Sigmoid colon (tissue), 7 donors: ENCODE measurements at places on chromosomes 4 and X. TPM values are rescaled to one million over a fixed set of nuclear protein-coding genes. Genes with fewer than 3 reads are reported as not detected.

FAT4 gene
- 62.8 TPM for total RNA-seq

DNA sequence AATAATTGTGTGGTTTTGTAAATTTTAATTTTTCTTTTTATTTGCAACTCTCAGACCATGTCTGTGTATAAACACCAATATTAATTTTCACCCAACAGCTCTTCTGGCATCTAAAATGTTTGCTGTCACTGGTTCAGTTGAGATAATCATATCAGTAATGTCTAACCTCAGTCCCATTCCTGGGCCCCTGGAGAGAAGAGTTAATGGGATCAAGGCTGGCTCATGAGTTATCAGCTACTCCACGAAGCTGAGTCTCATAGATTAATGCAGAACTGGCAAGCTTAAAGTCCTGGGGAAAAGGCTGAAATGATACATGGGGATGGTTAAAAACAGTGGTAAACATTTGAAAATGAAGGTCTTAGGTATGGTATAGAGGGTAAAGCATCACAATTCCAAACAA is 28.4 kb upstream of the TSPAN5 start:
- no peaks in the 10 kb centered on the region for H3K4me1 ChIP-seq
- no peak overlapping the region for H3K27ac ChIP-seq
- H3K4me3 ChIP-seq = no peak overlapping the region
- no peaks in the 10 kb centered on the region for H3K27me3 ChIP-seq
- H3K36me3 ChIP-seq = no peaks in the 10 kb centered on the region

DNA sequence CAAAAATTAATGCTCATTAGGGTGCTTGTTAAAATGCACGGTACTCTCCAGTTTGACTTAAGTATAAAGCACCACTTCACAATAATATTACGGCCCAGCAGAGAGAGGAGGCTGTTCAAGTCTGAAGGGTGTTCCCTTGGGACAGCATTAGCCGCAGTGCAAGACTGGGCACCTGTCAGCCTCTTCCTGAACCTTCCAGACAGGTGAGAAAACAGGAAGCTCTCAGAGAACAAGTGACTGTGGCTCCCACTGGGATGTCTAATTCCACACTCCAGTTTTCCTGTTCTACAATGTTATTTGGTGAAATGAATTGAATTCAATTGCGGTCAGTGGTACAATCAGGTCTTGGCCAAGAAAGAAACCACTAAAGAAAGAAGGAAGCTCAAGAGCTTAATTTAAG is 414.4 kb downstream of the SMARCA1 start:
- no peak overlapping the region for H3K4me3 ChIP-seq
- no peaks in the 10 kb centered on the region for H3K36me3 ChIP-seq
- no peak for DNase-seq
- H3K4me1 ChIP-seq = no peaks in the 10 kb centered on the region
- H3K27ac ChIP-seq = no peak overlapping the region

DNA sequence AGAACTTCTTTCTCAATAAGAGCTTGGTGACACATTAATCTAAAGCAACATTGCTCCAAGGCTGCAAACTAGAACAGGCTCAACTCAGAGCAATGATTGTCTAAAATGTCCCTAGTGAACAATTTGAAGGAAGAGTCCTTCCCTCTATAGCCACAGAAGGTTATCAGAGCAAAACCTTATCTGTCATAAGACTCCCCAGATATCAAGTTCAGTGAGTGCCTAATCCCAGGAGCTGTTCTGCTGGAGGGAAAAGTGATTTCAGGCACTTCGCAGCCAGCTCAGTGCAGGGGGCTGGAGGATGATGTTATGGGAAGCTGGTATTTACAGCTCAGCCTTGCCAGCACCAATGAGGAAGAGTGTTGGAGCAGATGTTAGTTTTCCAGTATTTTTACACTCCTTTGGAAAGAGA is 497.5 kb downstream of the INPP4B start:
- H3K4me3 ChIP-seq = no peak overlapping the region
- no peak overlapping the region for H3K27ac ChIP-seq
- H3K4me1 ChIP-seq = peaks cover 19% of the 10 kb centered on the region
- no peak for DNase-seq
- no peaks in the 10 kb centered on the region for H3K36me3 ChIP-seq

PLK4 gene
- total RNA-seq = 0.27 TPM

- no peaks in the 10 kb centered on the region for H3K4me1 ChIP-seq
- H3K27ac ChIP-seq = no peak overlapping the region
- no peak for DNase-seq
- H3K36me3 ChIP-seq = no peaks in the 10 kb centered on the region
Observed at GRCh38 chrX:79400623-79401022, 33.5 kb upstream of the ITM2A start.

DNA sequence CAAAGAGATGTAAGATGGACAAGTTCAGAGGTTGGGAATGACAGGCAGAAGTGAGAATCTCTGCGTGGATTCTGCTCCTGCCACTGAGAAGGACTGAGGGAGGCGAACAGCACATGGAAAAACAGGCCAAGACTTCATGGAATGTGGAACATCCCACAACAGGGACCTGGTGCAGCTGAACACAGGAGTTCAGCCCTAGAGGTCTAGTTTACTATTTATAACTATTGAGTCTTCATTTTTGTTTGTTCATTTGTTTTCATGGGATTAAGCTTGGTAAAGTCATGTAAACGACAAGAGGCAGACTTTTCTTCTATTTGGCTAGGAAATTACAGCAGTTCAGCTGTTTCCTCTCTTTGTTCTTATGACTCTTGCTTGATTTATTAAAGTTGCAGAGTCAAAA is 234.5 kb downstream of the MAML3 start:
- H3K27ac ChIP-seq = peak overlapping the region; percentile 81
- H3K36me3 ChIP-seq = no peaks in the 10 kb centered on the region
- H3K4me1 ChIP-seq = peaks cover 77% of the 10 kb centered on the region
- DNase-seq = no peak

DNA sequence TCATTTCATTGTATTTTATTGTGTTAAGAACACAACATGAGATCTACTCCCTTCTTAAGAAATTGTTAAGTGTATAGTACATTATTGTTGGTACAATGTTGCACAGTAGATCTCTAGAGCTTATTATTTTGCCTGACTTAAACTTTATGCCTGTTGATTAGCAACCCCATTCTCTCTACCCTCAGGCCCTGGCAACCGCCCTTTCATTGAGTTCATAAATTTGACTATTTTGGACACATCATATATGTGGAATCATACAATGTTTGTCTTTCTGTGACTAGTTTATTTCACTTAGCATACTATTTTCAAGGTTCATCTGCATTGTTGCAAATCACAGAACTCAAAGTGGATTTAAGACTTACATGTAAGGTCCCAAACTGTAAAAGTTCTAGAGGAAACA is 222.1 kb downstream of the IL15 start:
- no peaks in the 10 kb centered on the region for H3K4me1 ChIP-seq
- H3K27me3 ChIP-seq = no peaks in the 10 kb centered on the region
- H3K4me3 ChIP-seq = no peak overlapping the region
- DNase-seq = no peak

- no peaks in the 10 kb centered on the region for H3K27me3 ChIP-seq
- DNase-seq = no peak
- H3K27ac ChIP-seq = no peak overlapping the region
- H3K4me1 ChIP-seq = peaks cover 28% of the 10 kb centered on the region
- no peak overlapping the region for H3K4me3 ChIP-seq
Observed at GRCh38 chr4:98498774-98499173, 159.6 kb downstream of the TSPAN5 start.

SLC7A11 gene
- total RNA-seq = 0.16 TPM

- no peak overlapping the region for H3K27ac ChIP-seq
- no peaks in the 10 kb centered on the region for H3K4me1 ChIP-seq
Observed at GRCh38 chr4:37023504-37023903, 221.0 kb upstream of the NWD2 start.

NR0B1 gene
- total RNA-seq = not detected

GRCh38 chr4:116122124-116122523 is 963.3 kb downstream of the TRAM1L1 start:
- DNase-seq = no peak
- no peaks in the 10 kb centered on the region for H3K36me3 ChIP-seq
- no peaks in the 10 kb centered on the region for H3K27me3 ChIP-seq
- H3K4me3 ChIP-seq = no peak overlapping the region
- no peaks in the 10 kb centered on the region for H3K4me1 ChIP-seq

SH3RF1 gene
- 12.5 TPM for total RNA-seq

DOK7 gene
- total RNA-seq = not detected

TCEAL4 gene
- total RNA-seq = 159 TPM

CYTL1 gene
- total RNA-seq = 1.5 TPM

GRCh38 chrX:50407976-50408375 is 62.6 kb downstream of the DGKK start:
- DNase-seq = no peak
- no peaks in the 10 kb centered on the region for H3K27me3 ChIP-seq
- no peak overlapping the region for H3K27ac ChIP-seq
- no peaks in the 10 kb centered on the region for H3K36me3 ChIP-seq
- no peaks in the 10 kb centered on the region for H3K4me1 ChIP-seq
- no peak overlapping the region for H3K4me3 ChIP-seq

GRCh38 chrX:96430756-96431455 is 253.7 kb upstream of the DIAPH2 start:
- no peak for DNase-seq
- H3K36me3 ChIP-seq = no peaks in the 10 kb centered on the region
- no peak overlapping the region for H3K27ac ChIP-seq
- no peaks in the 10 kb centered on the region for H3K27me3 ChIP-seq
- H3K4me1 ChIP-seq = no peaks in the 10 kb centered on the region

DNA sequence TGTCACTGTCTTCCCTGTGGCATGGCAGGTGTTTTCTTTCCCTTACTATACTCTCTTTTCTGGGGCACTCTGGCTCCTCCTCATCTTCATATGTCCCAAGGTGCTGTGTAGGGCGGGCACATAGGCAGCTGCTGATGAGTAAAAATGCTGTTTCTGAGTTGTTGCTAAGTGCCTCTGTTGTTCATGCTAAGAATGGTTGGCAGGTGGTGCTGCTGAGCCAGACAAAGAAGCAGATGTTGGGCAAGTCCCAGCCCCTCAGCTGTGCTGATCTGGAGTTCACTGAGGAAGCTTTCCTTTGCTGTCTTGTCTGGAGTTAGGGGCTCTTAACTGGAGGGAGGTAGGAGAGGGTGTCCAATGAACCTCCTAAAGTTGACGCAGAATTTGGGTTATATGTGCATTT is 40.6 kb downstream of the HADH start:
- H3K4me3 ChIP-seq = no peak overlapping the region
- no peak overlapping the region for H3K27ac ChIP-seq
- H3K36me3 ChIP-seq = peaks cover 93% of the 10 kb centered on the region
- no peaks in the 10 kb centered on the region for H3K27me3 ChIP-seq
- DNase-seq = no peak

ASMT gene
- not detected for total RNA-seq

- no peak overlapping the region for H3K27ac ChIP-seq
- no peaks in the 10 kb centered on the region for H3K27me3 ChIP-seq
- no peak overlapping the region for H3K4me3 ChIP-seq
- H3K36me3 ChIP-seq = no peaks in the 10 kb centered on the region
Observed at GRCh38 chr4:80229590-80229989, 32.3 kb downstream of the PRDM8 start.

DNA sequence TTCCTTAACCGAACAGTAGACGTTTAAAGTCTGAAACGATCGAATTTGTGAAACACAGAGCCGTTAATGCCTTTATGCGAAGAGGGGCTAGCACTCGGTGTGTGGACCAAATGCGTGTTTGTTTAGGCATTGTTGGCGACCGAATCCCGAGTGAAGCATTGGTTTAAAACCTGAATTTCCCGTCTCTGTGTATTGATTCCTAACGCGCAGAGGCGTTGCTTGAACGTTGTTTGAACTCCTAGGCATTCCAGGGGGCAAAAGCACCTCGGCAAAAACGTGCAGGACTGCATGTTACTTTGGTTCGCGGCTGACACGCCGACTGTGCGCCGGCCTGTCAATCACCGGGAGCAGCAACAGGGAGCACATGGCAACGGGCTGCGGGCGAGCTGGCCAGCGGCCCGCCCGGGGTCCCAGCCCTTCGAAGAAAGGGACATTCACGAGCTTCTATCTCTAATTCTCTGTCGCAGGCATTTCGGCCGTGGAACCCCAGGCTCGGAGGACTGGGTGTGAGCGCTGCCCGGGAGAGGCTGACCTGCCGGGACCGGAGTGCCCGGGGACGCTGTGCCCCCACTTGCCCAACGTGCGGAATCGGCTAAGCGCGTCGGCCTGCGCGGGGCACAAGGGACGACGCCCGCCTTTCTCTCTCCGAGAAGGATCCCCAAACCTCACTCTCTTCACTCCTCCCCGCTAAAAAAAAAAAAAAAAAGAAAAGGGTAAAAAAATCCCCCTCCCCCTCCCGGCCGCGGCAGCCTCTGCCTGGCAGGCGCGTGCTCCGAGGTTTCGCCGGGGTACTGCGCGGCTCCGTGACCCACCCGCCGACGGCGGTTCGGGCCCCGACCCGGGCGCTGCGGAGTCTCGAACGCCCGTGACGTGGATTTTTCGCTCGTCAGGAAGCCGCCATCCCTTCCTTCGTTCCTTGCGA is 810 bp downstream of the SPRY1 start:
- peak overlapping the region; percentile 85 for H3K4me3 ChIP-seq
- peak overlapping the region; percentile 83 for H3K27ac ChIP-seq
- peak; percentile 78 for DNase-seq
- no peaks in the 10 kb centered on the region for H3K27me3 ChIP-seq

DNA sequence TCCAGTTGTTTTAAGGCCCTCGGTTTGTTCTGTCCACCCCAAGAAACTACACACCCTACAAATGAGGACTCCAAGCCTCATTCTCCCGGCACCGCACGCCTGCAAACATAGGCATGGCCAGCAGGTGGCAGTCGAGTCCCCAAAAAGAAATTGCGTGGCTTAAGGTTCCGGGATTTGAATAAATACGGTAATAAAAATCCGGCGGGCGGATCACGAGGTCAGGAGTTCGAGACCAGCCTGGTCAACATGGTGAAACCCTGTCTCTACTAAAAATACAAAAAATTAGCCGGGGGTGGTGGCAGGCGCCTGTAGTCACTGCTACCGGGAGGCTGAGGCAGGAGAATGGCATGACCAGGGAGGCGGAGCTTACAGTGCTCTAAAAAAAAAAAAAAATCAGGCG is 21.8 kb upstream of the CSF2RA start:
- no peaks in the 10 kb centered on the region for H3K4me1 ChIP-seq
- peak; percentile 72 for DNase-seq
- H3K4me3 ChIP-seq = no peak overlapping the region
- no peak overlapping the region for H3K27ac ChIP-seq
- peaks cover 6% of the 10 kb centered on the region for H3K27me3 ChIP-seq

DNA sequence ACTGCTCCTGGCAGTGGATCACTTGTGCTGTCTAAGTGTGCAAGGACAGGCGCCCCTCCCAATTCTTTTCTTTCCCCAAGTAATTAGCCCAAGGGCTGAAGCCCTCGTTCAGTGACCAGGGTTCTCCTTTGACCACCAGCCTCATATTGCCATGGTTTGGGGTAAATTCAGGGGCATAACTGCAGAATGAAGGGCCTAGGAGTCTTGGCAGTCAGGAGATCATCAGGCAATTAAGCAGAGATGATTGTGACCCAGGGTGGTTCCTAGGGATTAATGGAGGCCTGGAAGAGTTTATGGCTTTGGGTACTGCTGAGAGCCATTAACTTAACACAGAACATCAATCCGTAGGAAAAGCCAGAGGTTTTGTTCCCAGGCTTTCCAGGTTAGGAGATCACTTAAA is 170.7 kb downstream of the PTTG2 start:
- H3K36me3 ChIP-seq = peaks cover 51% of the 10 kb centered on the region
- DNase-seq = no peak
- H3K4me1 ChIP-seq = peaks cover 53% of the 10 kb centered on the region
- no peaks in the 10 kb centered on the region for H3K27me3 ChIP-seq
- no peak overlapping the region for H3K4me3 ChIP-seq
- peak overlapping the region; percentile 66 for H3K27ac ChIP-seq

GRCh38 chrX:123173833-123174232 is 10.2 kb upstream of the GRIA3 start:
- no peaks in the 10 kb centered on the region for H3K36me3 ChIP-seq
- DNase-seq = no peak
- H3K27ac ChIP-seq = no peak overlapping the region
- no peaks in the 10 kb centered on the region for H3K4me1 ChIP-seq
- H3K27me3 ChIP-seq = no peaks in the 10 kb centered on the region
